ENCODE measurements at places on chromosomes 16 and 17. TPM values are rescaled to one million over a fixed set of nuclear protein-coding genes. Genes with fewer than 3 reads are reported as not detected.

- no peak for DNase-seq
Observed at GRCh38 chr16:3554351-3554928, 22.8 kb downstream of the NLRC3 start.

DNA sequence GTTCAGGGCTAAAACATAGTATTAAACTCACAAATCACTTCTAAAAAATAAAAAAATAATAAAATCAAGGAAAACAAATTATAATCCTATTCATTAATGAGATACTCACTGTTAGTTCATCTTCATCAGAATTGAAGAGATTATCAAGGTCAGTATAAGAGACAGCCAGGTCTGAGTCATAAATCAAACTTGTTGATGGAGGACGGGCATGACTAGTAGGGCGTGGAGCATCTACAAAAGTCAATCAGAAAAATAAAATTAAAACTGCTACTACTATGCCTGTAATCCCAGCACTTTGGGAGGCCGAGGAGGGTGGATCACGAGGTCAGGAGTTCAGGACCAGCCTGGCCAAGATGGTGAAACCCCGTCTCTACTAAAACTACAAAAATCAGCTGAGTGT, 59.1 kb upstream of the INTS2 start:
- DNase-seq: no peak

- no peak for DNase-seq
Observed at GRCh38 chr17:9513266-9513665, 62.4 kb downstream of the STX8 start.

DNA sequence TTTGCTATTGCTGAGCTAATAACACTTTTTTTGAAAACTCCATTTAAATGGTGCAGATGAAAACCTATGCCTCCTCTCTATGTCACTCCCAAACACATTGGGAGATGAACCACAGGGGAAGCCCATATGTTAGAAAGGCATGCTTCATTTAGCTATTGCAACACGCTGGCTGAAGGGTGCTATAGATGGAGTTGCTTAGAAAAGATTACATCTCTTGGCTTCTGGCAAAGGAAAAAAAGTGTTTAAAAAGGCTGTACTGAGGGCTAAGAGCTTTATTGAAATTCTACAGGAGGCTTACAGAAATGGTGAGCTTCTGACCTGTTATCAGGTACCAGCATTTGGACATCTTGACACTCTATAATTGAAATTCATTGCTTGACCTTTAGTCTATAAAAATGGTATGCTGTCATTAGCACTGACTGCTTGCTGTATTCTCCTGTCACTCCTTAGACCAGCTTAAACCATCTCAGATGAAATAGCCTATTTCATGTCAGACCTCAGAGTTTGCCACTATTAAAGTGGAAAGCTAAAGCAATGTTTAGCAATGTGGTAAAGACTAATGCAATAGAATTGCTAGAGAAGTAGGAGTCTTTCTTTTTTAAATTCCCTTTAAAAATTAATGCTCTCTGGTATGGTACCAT, 503.9 kb downstream of the CDH11 start:
- no peak for DNase-seq

- no peak for DNase-seq
Observed at GRCh38 chr16:54164789-54165173, 121.8 kb downstream of the IRX3 start.

DNA sequence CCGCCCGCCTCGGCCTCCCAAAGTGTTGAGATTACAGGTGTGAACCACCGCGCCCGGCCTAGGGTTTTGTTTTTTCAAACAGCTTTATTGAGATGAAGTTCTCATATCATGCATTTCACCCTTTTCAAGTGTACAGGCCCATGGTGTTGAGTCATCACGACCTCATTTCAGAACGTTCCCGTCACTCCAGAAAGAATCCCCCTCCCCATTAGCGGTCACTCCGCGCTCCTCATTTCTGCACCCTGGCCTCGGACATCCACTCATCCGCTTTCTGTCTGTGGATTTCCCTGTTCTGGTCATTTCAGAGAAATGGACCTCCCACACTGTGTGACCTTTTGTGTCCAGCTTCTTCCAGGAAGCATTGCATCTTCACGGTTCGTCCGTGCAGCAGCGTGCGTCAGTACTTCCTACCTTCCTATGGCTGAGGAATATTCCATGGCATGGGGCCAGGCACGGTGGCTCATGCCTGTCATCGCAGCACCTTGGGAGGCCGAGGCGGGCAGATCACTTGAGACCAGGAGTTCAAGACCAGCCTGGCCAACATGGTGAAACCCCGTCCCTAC, 135.2 kb upstream of the GSE1 start:
- DNase-seq: no peak

The KRT12 gene
- not detected for total RNA-seq

The ZNF597 gene
- total RNA-seq: 1.5 TPM

- no peak for DNase-seq
Observed at GRCh38 chr16:67419931-67420330, 3.7 kb upstream of the ZDHHC1 start.

GRCh38 chr16:525520-526180, 1.9 kb upstream of the CAPN15 start:
- no peak for DNase-seq

The NDEL1 gene
- 24.8 TPM for total RNA-seq

- DNase-seq: peak; percentile 75
Observed at GRCh38 chr17:46878055-46878454, 26.7 kb downstream of the WNT9B start.
